ENCODE measurements at places on chromosomes 5 and 9.

DNA sequence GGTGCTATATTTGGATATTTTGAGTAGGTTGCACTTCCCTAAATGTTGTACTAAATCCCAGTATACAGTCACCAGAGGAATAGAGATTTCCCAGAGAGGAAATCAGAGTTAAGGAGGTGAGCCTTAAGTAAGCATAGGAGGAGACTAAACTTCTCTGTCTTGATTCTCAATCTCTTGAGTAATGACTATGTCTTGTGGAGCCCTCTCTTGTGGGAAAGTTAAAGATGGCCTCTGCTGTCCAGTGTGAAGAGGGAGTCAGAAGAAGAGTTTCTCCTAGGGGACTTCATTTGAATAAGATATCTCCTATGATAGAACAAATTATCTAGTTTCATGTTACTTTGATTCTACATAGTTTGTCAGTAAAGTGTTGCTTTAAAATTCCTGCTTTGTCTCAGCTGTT lies 502.5 kb downstream of the PDE4D start:
- no peak for DNase-seq

DNA sequence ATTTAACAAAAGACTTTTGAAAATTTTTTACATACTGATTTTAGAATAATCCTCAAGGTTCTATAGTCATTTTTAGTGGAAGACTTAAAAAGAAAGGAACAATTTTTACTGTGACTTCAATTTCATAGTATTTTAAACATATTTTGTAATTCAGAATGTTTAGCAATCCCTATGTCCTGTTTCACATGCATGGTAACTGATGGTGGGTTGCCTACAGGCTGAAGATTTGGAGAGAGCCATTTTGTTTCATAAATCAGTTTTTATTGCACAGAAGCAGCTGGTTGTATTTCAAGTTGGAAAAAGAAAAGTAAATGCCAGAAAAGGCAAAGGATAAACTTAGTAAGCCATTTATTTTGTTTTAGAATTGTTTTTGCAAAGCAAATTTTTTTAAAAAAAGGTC lies 24.0 kb downstream of the STARD4 start:
- no peak for DNase-seq

- no peak for DNase-seq
Observed at GRCh38 chr9:89661391-89661949, 56.7 kb downstream of the GADD45G start.

GRCh38 chr5:42689391-42689790 lies 67.2 kb upstream of the CCDC152 start:
- no peak for DNase-seq

DNA sequence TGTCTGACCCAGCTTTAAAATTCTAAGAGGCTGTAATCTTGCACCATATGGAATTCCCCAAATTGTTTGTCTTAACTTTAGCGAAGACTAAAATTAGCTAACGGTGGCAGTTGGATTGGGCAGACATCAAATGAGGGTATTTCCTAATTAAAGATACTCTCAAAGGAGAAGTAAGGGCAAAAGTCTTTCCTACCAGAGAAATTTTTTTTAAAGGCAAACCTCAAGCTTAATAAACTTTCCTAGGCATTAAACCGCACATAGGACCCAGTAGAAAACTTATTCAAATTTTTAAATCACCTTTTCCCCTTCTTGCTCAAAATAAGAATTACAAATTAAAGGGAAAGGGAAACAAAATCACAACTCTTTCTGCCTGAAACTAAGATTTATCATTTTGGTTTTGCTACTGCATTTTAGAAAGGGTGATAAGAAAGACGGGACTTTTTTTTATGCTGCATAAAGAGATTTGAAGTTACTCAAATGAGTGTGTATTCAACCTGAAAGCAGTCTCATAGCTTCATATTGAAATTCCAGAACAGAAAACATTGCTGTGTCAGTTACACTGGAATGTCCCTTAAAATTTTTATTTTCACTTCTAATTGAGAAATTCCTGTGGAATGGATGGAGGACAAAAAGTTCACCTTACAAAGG lies 189.1 kb upstream of the PTGER4 start:
- no peak for DNase-seq

- no peak for DNase-seq
Observed at GRCh38 chr9:35811381-35812024, 559 bp downstream of the SPAG8 start.

GRCh38 chr9:134063088-134063570 lies 4.7 kb downstream of the BRD3 start:
- no peak for DNase-seq

DNA sequence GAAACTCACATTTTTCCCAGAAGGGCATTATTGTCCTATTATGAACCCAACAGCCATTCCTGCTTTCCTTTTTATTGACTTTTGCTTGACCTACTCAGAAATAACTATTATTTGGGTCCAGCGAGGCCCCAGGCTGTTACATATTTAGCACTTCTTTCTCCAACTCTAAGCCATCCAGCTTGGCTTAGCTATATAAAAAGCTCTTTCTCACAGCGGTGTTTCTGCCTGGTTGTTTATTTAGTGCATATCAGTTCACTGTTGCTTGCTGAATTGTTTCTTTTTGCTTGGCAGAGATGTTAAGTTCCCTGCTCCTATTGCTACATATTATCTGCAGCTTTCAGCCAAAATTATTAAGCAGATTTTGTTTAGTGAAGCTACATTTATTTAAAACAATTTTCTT lies 1156.8 kb upstream of the SEMA6A start:
- DNase-seq = no peak

DNA sequence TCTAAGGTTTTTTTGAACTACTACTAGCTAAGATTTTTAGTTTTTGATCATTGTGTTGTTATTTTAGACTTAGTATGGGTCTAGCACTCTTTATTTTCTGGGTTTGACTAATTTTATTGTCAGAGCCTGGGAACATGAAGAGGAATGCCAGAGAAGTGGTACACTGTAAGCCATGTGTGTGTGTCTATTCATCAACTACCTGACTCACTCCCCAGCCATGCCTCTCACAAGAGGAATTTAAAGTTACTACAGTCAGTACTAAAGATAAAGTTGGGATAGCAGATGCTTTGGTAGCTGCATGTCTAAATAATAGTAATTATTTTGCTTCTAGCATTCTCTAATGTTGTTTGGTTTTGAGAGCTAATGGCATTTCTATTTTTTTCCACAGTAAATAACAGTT lies 264.8 kb downstream of the CSNK1G3 start:
- no peak for DNase-seq

DNA sequence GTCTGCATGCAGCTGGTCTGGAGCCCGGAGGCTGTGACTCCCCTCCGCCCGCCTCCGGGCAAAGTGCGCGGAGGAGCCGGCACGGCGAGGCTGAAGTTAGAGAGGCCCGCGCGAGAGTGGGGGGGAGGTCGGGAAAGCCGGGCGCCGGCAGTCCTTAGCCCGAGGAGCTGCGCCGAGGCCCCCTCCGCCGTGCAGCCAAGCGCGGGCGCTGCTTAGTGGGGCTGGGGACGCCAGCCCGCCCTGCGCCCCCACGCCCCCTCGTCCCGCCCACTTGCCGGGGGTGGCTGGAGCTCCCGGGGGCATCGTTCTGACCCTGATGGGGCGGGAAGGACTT lies 403 bp downstream of the NINJ1 start:
- DNase-seq = no peak

GRCh38 chr5:18113721-18114120 lies 479.5 kb downstream of the TAF11L14 start:
- no peak for DNase-seq

- DNase-seq = no peak
Observed at GRCh38 chr5:10673407-10673806, 87.6 kb downstream of the DAP start.

DNA sequence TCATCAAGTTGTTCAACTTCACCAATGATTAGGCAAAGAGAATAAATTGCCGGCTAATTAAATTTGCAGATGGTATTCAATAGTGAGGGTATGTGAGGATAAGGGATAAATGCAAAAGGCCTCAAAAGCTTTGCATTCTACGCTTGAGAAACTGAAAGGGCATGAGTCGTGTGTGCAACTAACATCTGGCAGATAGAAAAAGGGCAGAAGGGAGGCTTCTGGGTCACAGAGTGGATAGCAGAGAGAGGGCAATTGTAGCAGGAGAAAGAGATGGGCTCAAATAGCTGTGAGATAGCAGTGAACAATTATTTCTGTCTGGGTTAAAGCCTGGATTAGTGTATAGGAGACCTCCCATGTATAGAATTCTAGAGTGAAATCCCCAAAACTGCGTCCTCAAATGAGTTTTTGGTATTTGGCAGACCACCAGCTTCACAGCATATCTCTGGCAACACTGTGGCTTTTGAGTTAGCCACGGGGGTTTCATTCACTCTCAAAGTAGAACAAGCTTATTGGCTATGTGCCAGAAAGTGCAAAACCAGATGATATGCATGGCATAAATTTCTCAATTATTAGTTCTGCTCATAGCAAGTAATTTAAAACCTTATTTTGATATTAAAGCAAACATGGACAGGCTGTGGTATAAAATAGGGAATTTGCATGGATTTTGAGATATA lies 586.3 kb downstream of the BRINP1 start:
- no peak for DNase-seq

DNA sequence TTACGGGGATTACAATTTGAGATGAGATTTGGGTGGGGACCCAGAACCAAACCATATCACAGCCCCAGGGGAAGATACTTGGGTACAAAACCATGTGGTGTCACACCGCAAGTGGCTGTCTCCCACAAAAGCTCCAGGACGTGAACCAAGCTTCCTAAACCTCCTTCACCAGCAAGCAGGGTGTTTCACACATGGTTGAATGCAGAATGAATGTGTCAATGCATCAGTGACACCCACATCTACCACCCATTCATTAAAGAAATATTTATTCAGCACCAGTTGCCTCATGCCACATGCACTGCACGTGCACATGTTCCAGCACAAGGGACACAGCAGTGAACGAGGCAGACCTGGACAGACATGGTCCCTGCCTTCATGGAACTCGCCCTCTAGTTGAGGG lies 70.9 kb upstream of the SPOCK1 start:
- DNase-seq = no peak

- DNase-seq = no peak
Observed at GRCh38 chr5:22844155-22844554, 9.0 kb downstream of the CDH12 start.

- DNase-seq = no peak
Observed at GRCh38 chr5:137778772-137779564, 24.8 kb upstream of the HNRNPA0 start.

DNA sequence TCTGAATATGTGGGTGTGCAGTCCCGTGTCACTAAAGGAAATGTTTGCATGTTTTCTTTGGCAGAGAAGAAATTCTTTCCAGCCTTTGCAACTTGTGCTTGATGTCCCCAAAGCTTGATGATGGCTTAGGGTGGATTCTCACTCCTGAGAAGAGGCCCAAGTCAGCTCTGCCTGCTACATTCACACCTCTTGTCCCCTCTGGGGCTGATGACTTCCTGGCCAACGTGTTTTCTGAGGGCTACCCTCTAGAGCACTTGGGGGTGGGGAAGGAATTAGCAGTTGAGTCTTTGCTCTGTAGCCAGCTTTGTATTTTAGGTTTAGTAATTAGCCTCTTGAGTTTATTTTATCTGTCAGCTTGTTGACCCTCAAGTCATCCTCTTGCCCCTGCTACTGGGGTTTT lies 19.7 kb downstream of the CYSTM1 start:
- no peak for DNase-seq

GRCh38 chr9:73531658-73532057 lies 380.0 kb downstream of the ANXA1 start:
- DNase-seq = no peak

DNA sequence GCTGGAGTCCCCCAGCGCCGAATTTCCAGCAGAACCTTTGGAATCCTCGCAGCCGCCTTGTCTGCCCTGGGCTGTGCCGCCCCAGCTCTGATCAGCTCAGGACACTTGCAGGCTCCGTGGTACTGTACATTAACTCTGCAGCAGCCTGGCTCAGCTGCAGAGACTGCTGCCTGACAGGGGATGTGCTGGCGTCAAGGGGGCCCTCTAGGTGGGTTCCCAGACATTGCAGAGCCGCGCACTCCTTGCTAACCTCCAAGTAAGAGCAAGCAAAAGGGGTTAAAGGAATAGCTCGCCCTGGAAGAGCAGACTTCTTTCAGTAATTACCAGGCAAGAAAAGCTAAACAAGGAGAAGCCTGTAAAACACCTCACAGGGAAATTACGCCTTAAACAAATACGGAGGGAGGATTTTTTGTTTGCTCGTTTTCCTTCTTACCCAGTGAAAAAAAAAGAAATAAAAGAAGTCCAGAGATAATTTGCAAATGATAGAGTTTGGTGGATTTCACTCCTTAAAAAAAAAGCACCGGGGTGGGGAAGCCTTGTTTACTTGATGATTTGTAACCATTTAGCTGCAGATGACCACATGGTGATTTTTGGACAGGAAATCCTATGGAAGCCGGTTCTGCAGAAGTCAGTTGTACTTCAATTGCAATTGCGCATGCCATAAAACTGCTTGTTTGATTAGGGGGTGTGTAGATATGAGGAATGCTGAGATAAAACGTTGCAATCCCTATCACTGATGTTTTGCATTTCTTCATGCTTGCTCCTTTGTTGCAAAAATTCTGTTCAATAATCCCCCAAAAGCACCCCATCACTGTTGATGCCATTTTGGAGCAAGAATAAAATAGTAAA lies 305.8 kb downstream of the PDE4D start:
- DNase-seq = no peak

- no peak for DNase-seq
Observed at GRCh38 chr5:6360323-6361072, 17.8 kb downstream of the MED10 start.

DNA sequence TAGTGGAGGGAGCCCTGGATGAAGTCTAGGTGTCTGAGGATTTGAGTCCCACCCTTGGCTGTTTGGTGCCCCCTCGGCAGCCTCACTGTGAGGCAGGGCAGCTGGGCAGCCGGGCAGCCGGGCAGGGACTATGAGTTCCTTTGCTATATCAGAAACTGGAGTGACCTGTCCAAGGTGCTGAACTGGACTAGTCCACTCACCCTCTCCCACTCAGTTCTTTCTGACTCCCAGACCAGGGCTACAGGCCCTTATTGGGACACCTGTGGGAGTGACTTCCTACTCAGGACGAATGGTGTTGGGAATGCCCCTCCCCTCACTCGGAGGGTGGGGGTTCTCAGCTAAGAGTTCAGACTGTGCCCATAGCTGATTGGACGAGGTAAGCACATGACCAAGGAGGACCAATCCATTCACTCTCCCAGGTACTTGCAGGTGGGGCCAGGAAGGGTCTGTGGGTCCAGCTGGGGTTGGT lies 34.1 kb upstream of the RAPGEF1 start:
- no peak for DNase-seq

GRCh38 chr5:111553868-111554267 lies 41.5 kb upstream of the STARD4 start:
- no peak for DNase-seq

GRCh38 chr9:69554945-69555344 lies 117.2 kb downstream of the APBA1 start:
- DNase-seq = no peak

DNA sequence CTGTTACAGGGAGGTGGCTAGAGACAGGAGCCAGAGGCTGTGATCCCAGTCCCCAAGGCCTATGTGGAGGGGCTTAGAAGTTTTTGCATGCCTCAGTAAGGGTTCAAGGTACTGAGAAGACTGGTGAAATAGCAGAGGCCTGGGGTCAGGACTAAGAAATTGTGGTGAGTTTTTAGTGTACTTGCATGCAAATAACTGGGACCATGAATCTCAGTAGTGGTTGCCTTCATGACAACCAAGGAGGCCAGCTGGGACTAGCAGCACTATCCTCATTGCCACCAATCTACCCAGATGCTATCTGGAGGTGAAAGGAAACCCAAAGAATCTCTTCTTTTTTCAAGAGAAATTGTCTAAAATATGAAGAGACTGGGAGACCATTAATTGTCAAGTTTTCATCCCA lies 395.1 kb downstream of the CETN3 start:
- DNase-seq = no peak

GRCh38 chr9:136283291-136284235 lies 20.3 kb downstream of the CCDC187 start:
- DNase-seq = peak; percentile 41

Measured in effector memory CD4-positive, alpha-beta T cell (primary cell).